ENCODE measurements at places on chromosomes 3 and 15.

DNA sequence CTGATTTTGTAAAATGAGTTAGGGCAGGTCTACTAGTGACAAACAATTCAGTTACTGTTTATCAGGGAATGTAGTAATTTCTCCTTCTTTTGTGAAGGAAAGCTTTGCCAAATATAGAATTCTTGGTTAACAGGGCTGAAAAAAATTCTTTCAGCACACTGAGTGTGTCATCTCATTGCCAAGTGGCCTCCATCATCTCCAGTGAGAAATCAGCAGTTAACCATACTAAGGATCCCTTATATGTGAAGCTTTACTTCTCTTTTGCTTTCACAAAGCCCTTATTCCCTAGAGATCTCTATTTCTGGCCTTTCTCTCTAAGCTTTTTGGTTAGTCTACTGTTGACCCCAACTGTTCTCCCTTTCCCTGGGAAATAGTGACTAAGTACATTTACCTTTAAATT is 269.1 kb downstream of the SCAPER start:
- no peak for DNase-seq

DNA sequence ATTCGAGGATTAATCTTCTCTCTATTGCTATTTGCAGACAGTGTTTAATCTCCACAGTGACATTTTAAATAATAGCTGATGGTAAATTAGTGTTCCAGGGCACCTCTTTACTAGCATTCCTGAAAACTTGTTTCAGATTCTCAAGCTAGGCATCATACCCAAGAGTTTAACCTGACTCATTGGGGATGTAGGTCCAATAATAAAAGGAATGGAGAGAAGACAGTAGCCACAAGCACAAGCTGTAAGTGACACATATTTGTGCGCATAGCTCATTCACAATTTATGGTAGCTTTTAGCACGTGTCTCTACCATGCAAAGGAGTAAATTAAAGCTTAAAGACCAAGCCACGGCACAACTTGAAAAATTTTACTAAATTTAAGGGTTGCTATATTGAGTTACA is 171.3 kb upstream of the FAM3D start:
- DNase-seq, result no peak

- DNase-seq, result no peak
These were observed 238.7 kb downstream of the CPNE4 start for GRCh38 chr3:131796111-131796510.

DNA sequence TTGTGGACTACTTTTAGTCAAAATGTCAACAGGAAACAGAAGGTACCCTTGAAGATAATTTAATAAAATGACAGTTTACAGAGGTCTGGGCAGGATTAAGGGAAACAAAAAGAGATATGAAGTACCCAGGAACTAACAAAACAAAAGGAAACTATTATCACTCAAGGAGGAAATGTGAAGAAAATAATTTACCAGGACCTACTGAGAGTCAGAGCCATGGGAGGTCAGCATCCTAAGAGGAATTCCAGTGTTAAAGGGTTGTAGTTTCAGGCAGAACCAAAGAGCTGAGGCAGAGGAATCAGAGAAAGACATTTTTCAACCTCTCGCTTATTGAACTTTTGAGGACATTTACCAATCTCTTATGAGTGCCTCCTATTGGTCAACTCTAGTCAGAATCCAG is 408.9 kb upstream of the CBLB start:
- no peak for DNase-seq

- no peak for DNase-seq
These were observed 148.6 kb downstream of the CD47 start for GRCh38 chr3:107942244-107942643.

- no peak for DNase-seq
These were observed 12.9 kb downstream of the CCDC80 start for GRCh38 chr3:112627919-112628466.

- peak; percentile 76 for DNase-seq
These were observed 261.8 kb upstream of the CBLB start for GRCh38 chr3:106130384-106131198.

- peak; percentile 78 for DNase-seq
These were observed 6.9 kb upstream of the RPL35A start for GRCh38 chr3:197942956-197943556.

DNA sequence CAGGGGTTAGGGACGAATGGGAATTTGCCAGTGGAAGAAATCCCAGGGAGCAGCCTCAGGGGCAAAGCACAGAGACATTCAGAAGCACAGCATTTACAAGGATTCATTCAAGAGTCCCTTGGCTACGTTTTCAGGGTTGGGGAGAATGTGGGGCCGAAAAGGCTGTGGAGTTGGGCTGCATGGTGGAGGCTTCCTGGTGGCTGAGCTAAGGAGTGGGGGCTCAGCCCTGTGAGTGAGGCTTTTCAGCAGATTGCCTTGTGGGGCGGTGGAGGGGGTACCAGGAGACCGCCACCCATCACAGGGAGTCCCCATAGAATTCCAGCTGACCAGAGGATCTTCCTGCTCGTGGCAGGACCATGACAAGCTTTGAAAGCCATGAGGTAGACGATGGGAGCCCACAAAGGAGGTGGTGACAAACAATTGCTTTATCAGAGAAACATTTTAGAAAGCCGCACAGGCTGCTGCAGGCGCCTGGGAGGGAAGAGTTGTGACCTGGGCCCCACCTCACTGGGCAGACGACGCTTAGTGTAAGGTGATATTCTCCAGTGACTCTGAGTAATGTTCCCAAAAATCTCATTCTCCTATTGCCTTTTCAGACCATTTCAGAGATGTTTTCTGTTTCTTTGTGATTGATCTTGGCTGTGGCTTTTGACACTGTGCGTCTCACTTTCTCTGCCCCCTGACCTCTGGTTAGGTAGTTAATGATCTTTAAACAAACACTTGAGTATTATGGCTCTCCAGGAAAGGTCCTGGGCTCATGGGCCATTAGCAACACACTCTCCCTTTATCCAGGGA is 128.0 kb downstream of the DNAJB8 start:
- DNase-seq, result no peak

DNA sequence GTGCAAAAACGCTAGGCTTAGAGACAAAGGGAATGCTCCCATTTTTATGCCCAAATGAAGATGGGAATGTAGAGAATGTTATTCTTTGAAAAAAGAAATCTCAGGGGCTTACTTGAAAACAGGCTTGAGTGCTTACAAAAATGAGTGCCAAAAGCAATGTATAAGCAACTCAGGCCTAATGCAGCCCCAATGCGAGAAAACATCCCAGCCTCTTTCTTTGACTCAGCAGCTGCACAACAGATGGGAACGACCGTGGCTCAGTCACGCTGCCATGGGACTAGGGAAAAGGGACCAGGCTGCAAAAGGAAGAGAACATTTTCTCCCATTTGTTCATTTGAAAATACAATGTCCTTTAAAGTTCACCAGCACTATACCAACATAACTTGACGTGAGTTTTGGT is 246.4 kb upstream of the LRIG1 start:
- peak; percentile 44 for DNase-seq

- no peak for DNase-seq
These were observed 1.3 kb downstream of the RBPMS2 start for GRCh38 chr15:64774037-64774628.

DNA sequence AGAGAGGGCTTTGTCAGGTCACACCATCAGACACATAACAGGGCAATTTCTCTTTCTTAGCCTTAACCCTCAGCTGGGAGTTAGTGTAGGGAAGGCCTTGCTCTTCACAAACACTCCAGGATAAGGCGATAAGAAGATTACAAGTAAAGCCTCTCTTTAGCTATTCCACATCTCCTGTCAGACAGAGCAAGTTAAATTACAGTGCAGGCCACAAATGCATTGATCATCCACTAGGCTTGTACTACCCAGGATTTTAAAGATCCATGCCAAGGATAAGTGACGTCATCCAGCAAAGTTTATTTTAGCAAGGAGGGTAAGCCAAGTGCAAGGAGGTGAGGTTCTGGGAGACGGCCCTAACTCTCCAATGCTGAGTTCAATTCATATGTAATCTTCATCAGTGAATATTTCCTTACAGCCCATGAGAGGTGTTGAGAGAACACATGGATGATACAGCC is 890.6 kb upstream of the NR2F2 start:
- no peak for DNase-seq

DNA sequence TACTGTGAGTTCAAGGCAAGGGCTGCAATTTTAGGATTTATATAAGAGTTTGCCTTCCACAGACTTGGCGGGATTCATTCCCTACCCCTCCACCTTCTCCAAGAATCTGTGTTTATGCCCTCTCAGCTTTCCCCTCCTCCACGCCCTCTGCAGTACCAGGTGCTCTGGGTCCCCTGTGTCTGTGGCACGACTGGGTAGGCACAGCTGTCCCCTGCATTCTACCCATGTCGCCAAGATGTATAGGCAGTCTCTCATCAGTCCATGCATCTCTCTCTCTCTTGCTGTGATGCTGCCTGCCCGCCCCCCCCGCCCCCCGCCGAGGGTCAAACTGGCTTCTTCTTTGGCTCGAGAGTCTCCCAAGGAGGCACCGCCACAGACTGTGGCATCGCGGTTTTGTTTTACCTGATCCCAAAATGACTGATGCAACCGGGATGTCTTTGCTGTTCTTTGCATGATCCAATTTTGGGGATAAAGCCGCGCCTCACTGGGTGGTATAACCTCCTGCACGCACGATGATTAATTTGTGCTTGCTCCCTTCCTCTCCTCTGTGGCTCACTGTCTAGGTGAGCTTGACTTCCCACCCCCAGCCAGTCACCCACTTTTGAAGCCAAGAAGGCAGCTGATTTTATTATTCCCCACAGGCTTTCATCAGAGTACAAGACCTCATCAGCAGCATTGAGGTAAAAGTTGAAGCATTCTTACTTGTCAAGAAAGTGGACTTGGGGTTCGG is 43.7 kb downstream of the EFCAB12 start:
- no peak for DNase-seq

DNA sequence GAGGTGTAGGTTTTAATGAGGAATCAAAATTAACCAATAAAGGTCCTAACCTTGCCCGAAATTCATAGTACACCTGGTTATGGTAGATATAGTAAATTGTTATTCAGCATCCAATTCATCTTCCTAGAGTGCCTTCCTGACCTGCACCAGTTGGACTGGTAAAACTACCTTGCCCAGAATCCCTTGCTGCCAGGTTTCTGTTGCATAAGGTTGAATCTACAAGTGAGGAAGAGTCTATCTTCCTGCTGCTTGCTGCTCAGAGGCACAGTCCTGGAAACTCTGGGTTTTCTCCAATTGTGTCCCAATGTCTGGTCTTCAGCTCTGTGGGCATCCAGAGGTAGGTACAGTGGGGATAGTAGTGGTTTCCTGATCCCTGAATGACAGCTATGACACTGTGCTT is 17.3 kb downstream of the CCDC54 start:
- DNase-seq, result no peak

GRCh38 chr3:141455603-141456300 is 31.1 kb upstream of the RASA2 start:
- DNase-seq, result no peak

DNA sequence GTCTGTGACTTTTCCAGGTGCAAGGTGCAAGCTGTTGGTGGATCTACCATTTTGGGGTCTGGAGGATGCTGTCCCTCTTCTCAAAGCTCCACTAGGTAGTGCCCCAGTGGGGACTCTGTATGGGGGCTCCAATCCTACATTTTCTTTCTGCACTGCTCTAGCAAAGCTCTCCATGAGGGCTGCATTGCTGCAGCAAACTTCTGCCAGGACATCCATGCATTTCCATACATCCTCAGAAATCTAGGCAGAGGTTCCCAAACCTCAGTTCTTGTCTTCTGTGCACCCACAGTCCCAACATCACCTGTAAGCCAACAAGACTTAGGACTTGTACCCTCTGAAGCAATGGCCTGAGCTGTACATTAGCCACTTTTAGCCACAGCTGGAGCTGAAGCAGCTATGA is 694.5 kb upstream of the BCHE start:
- no peak for DNase-seq

DNA sequence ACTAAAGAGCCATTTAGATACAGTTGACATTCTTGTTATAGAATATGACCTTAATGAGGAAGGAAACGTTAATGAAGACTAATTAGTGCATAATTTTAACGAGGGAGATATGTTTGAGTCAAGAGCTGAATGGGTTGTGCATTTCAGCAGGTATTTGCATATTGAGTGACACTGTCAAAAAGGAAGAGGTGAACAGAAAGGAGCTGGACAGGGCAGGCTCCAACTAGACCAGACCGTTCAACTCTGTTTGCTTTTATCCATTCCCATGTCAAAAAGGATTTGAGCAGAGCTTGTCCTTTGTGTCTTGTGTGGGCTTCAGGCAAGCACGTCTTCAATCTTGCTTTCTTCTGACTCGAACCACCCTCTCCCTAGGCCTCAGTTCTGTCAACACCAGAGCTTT is 40.7 kb downstream of the B3GALNT1 start:
- DNase-seq, result no peak

GRCh38 chr15:35562641-35563040 is 16.7 kb upstream of the DPH6 start:
- no peak for DNase-seq

DNA sequence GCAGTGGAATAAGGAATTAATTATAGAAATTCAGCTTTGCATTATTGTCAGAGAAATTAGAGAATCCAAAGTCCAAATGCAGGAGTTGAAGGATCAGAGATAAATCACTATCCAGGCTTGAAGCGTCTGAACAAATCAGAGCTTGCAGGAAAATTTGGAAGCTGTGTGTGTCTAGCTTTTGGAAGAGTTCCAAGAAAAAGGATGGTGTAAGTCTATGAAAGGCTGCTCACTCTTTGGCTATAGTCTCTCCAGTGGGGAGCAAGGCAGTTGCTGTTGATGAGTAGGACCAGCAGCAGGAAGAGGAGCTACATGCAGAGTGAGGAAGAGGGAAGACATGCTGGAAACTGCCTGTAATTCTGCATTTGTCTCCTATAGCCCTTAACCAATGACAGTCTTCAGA is 464.3 kb upstream of the GRM7 start:
- DNase-seq, result no peak

DNA sequence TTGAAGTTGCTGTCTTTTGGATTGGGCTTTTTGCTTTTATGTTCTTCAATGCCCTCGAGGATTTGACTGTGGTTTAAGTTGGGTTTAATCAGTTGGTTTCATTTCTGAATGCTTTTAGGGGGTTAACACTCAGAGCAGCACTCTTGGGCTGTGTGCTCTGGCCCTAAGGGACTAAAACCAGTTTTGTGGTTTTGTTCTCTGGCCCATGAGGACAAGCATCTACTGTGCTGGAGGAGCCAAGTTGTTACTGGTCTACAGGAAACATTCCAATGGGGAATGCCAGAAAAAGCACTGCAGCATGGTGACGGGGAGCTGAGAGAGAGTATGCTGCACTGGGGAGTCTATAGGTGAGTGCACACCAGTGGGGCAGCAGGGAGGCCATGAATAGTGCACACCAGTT is 596.9 kb downstream of the ZBBX start:
- no peak for DNase-seq
